ENCODE measurements at places on chromosomes 12 and 14. TPM values are rescaled to one million over a fixed set of nuclear protein-coding genes. Genes with fewer than 3 reads are reported as not detected.

The CMA1 gene
- polyA plus RNA-seq = not detected

GRCh38 chr12:21985155-21985554 lies 43.9 kb upstream of the ABCC9 start:
- no peak for DNase-seq

The AKAP5 gene
- polyA plus RNA-seq = 1.8 TPM

- no peak for DNase-seq
Measured at GRCh38 chr12:11827091-11828061, 177.9 kb downstream of the ETV6 start.

The RPS6KA5 gene
- polyA plus RNA-seq = 9.7 TPM

DNA sequence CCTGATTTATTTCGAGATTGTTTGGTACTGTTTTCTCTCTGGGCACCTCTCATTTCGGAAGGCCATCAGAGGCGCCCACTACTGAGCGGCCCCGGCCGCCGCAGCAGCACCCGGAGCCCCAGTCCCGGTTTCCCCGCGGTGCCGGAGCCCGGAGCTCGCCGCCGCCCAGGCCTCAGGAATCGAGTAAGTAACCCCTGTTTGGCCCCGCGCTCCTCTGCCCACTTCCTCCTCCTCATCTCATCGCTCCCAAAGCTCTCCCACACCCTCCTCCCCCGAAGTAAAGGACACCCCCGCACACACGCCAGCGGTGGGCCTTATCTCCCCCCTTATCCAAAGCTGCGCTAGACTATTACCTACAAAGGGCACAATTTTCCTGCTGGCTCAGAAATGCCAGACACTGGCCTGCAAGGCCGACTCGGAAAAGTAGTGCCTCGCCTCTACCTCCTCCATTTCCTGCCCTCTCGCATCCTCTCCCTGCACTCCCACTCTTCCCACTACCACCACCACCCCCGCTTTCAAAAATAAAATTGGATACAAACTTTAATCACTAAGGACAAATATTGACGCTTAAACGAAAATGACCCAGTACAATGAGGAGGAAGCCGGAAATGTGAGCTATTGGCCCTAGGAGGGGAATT lies 637 bp upstream of the FOXG1 start:
- DNase-seq = peak; percentile 34

The ANO4 gene
- 4.7 TPM for polyA plus RNA-seq

The NGB gene
- polyA plus RNA-seq = not detected

DNA sequence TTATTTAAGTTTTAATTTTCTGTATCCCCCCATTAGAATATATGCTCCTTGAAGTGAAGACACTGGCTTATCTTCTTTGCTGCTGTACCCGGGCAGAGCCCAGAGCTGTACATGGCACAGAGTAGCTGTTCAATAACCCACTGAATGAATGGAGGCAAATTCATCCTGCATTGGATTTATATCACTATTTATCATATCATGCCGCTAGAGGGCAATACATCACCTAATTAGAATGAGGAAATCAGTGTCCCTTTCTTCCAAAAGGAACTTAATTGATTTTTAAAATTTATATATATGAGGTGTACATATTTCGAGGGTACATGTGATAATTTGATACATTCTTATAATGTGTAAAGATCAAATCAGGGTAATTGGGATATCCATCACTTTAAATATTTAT lies 89.2 kb upstream of the TMEM260 start:
- peak; percentile 7 for DNase-seq

The PRPH gene
- polyA plus RNA-seq = 1.2 TPM

DNA sequence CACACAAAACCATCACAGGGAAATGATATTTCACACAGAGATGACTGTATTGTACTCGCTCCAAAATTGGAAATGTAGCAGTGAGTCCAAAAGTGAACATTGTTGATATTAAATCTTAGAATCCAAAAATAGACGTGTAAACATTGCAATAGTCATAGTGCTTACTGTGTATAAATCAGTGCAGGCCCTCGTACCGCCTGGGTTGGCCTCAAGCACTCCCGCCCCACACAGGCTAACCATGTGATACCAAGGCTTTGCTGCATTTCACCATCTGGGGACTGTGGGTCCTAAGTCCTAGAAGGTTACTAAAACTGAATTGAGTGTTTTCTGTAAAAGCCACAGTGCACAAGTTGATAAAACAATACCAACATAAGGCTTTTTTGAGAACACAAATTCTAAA lies 107.3 kb downstream of the PPP2R5E start:
- peak; percentile 77 for DNase-seq

GRCh38 chr14:74134484-74134883 lies 49.7 kb downstream of the LIN52 start:
- DNase-seq = no peak

The SLC17A8 gene
- polyA plus RNA-seq = 2.5 TPM

The NXPH4 gene
- 0.63 TPM for polyA plus RNA-seq

- no peak for DNase-seq
Measured at GRCh38 chr14:95328729-95329503, 9.2 kb upstream of the CLMN start.

GRCh38 chr14:90599339-90599738 lies 202.5 kb downstream of the CALM1 start:
- no peak for DNase-seq

GRCh38 chr12:83538361-83538965 lies 851.8 kb downstream of the TMTC2 start:
- no peak for DNase-seq

GRCh38 chr12:116116650-116117424 lies 160.7 kb downstream of the MED13L start:
- DNase-seq = no peak

The KLRC4 gene
- 0.85 TPM for polyA plus RNA-seq

- DNase-seq = peak; percentile 10
Measured at GRCh38 chr12:15629108-15629507, 160.1 kb downstream of the EPS8 start.

DNA sequence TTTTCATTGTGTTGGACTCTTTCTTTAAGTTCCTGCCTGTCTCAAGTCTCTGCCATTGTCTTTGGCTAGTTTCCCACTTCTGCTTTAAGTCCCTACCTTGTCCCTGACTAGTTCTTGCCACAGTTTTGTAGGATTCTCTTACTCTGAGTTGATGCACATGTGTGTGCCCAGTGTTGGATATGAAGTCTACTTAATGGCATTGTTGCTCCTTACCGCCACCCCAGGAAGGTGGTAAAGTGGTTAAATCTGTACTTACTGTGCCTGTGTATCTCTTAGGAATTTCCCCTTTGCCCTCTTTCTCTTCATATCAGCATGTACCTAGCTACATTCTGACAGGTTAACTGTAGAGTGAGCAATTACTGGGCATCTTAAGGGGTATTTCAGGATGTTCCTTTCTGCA lies 227.1 kb downstream of the NUBPL start:
- DNase-seq = no peak

The PPFIA2 gene
- polyA plus RNA-seq = 2.0 TPM

The MYH7 gene
- polyA plus RNA-seq = 0.11 TPM

GRCh38 chr12:19220205-19220604 lies 90.7 kb downstream of the PLEKHA5 start:
- no peak for DNase-seq

- no peak for DNase-seq
Measured at GRCh38 chr14:74863274-74863673, 12.7 kb downstream of the PROX2 start.

DNA sequence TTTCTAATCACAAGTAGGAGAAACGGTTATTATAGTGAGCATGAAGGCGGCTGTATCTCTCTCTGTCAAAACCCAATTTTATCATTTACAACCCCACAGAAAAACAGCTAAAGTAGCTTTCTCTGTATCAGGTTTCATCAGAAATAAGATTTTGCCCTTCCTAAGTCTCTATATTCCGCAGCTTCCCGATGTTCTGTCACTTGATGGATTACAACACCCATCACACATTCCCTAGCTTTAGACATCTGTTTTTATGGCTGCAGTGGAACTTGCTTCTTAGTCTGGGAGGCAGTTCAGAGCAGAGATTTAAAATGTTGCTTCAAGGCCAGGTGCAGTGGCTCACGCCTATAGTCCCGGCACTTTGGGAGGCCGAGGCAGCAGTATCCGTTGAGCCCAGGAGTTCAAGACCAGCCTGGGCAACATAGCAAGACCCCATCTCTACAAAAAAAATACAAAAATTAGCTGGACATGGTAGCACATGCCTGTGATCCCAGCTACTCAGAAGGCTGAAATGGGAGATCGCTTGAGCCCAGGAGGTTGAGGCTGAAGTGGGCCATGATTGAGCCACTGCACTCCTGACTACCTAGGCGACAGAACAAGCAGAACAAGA lies 27.6 kb upstream of the FOXN3 start:
- no peak for DNase-seq

- DNase-seq = no peak
Measured at GRCh38 chr12:60174941-60175340, 579.1 kb downstream of the SLC16A7 start.

The STAT6 gene
- polyA plus RNA-seq = 164 TPM

DNA sequence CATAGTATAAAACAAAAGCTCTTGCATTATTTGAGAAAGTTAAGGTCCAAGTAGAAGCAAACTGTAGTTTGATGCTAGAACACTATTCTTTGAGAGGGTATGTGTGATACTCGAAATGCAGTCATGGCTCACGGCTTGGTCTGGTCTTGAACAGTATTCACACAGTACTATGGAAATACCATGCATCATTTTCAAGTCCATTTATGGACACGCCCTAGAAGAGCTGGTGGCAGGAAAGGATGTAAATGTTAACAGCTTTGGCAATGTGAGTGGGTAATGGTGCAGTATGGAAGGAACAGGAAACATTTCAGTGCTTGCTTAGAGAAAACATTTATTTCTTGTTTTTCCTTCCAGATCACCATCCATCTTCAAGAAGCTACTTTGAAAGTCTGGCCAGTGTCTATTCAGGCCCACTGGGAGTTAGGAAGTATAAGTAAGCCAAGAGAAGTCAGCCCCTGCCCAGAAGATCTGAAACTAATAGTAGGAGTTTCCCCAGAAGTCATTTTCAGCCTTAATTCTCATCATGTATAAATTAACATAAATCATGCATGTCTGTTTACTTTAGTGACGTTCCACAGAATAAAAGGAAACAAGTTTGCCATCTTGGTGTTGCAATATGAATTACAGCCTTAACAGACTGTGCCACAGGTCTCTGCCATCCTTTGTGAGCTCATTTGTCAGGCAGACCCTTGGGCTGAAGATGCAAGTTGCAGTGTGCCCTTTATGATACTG lies 5.7 kb upstream of the AKAP5 start:
- no peak for DNase-seq

- DNase-seq = no peak
Measured at GRCh38 chr12:127286281-127286680, 980.7 kb upstream of the TMEM132C start.

DNA sequence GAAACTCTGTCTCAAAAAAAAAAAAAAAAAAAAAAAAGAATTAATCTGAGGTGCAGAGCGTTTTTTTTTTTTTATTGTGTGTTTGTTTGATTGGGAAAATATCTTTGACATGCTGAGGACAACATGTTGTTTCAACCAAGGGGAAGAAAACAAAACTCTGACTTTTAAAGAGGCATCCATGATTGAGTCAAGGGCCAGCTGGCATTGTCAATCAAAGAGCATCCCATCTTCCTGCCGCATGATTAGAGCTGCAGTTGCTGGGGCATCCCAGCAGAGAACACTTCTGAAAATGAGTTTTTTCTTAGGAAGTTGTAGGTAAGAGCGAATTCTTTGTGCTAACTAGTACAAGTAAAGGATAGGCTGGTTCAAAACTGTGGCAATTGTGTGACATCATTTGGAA lies 200.9 kb upstream of the DAAM1 start:
- no peak for DNase-seq

- DNase-seq = no peak
Measured at GRCh38 chr14:78162202-78162601, 8.0 kb upstream of the NRXN3 start.

DNA sequence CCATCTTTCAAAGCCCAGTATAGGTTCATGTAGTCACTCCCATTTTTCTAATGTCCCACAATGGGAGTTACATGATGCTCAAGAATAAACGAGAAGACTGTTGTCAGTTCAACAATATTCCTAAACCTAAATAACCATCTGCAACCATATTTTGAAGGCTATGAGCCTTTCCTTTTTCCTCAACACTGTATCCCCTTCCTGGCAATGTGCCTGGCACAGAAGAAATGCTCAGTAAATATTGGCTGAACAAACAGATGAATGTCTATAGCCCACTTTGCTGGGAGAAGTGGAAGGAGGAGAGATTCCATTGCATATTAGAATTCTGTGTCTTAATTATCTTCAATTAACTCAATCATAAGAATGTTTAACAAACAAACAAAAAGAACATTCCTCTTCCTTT lies 6.1 kb downstream of the ARMH4 start:
- DNase-seq = no peak

The SMIM41 gene
- 2.5 TPM for polyA plus RNA-seq

DNA sequence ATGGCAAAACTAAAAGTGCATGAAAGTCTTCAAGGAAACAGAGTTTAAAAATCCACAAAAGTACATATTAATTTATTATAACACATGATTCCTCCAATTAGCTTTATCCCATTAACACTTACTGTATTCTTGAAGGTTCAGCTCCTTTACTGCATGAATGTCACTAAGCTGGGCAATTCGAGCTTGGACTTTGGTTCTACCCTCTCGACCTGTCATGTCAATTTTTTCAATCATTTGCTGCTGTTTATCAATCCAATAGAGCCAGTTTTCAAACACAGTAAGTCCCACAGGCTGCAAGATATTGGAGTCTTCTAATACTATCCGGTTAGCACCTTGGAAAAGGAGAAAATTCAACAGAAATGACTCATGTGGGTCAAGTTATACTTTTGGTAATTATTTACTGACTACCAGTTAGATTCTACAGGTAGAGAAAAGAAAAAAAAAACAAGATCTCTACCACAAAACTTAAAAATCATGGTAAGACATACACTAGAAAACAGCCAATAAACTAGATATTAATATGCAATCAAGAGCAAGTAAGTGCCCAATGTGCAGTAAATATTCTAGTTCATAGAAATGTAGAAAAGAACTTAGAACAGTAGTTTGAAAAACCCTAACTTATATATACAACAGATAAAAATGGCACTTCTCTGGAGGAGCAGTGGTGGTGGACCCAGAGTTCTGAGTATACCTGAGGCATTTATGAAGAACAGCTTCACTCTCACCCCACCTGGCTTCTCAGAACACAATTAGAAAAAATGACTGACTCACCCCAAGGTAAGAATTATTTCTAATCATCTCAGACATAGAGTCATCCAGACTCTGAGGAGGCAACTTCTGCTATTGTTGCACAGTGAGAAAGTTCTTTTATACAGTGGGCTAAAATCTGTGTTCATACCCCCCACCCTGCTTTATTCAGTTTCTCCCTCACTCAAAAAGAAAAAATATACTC lies 67.7 kb downstream of the BCL2L14 start:
- no peak for DNase-seq

The SYT1 gene
- 5.0 TPM for polyA plus RNA-seq

- no peak for DNase-seq
Measured at GRCh38 chr12:80233926-80234325, 134.6 kb downstream of the OTOGL start.

GRCh38 chr14:98168211-98168985 lies 1103.6 kb downstream of the BCL11B start:
- no peak for DNase-seq

The IL31 gene
- not detected for polyA plus RNA-seq

The FBLN5 gene
- polyA plus RNA-seq = 105 TPM

GRCh38 chr12:12624498-12624992 lies 12.9 kb downstream of the CREBL2 start:
- no peak for DNase-seq
